Stimulated activated CD4-positive, alpha-beta T cell treated with anti-CD3 and anti-CD28 coated beads, TNF-alpha, amount 100 ng/mL, for 1 hour (primary cell): ENCODE measurements at places on chromosomes 1 and 21.

- no peak for DNase-seq
Measured at GRCh38 chr21:25449950-25450349, 157.3 kb downstream of the MRPL39 start.

GRCh38 chr1:185733818-185734735 lies at the start of gene HMCN1:
Gene HMCN1 (plus strand): TSS chr1:185734391. CDS start chr1:185734780, 389 bp downstream.
- no peak for DNase-seq

DNA sequence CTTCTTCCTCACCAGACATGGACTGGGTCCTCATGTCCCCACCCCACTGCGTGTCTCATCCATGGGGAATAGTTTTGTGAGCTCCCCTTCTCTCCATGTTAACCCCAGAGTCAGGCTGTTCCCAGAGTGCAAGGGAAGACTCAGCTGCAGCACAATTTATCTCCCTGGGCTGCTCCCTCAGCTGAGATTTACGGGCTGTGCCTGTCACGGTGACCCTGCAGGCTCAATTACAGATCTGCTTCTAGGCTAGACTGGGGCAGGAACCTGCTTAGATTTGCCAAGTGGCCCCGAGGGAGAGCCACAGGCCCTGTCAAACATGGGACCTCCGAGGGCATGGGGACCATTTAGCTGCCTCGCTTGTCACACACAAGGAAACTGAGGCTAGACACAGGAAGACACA lies 37.8 kb downstream of the CDCP2 start:
- no peak for DNase-seq

DNA sequence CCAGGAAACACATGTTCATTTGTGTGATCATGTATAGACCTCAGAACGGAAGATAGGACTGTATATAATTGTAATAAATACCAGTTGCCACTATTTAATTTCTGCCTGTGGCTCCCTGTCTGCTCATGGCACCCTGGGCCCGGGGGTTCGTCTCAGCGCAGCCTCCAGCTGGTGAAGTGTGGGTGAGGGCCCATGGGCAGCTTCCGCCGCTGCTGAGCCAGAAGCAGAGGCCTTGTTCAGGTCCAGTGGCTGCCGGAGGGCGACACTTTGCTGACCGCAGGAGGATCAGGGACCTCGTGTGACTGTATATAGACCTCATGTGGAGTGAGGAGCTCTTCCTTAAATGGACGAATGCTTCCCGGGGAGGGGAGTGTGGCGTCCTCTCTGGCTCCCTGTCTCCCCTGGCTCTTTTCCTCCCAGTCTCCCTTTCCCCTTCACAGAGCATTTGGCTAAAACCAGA lies 155.9 kb downstream of the PEX14 start:
- no peak for DNase-seq

DNA sequence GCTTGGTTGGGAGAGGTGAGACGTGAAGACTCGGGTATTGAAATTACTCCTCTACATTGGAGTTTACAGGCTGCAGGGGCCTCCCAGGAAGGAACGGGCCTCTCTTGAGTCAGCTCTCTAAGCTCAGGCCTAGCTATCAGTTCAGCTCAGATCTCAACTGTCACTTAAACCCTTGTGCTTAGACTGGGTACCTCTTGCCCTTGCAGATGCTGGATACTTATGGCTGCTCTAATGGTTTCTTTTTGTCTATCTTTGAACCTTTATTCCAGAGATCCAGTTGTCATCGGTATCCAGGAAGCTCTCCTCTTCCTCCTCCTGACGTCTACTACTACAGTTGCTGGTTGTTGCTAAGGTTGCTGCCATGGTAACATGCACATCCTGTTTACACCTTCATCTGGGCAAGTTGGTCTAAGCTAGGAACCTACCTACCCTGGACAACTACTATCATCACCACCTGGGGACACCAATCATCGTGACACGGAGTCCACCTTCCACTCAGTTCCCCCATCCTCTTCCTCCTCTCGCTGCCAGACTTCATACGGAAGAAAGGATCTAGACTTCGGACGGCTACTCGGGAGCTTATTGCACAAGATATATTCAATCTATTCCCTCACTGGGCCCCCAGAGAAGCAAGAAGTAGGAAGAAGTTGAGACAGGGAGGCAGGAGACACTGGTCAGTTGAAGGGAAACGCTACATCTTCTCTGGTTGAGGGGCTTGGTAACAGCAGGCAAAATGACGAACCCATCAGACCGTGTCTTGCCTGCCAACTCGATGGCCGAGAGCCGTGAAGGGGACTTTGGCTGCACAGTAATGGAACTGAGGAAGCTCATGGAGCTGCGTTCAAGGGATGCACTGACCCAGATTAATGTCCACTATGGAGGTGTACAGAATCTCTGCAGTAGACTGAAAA lies 56.1 kb downstream of the ATP2B4 start:
- DNase-seq = peak; percentile 38

- DNase-seq = no peak
Measured at GRCh38 chr1:43220905-43221778, 48.6 kb upstream of the TMEM125 start.

- no peak for DNase-seq
Measured at GRCh38 chr1:93619507-93620171, 62.0 kb downstream of the BCAR3 start.

- DNase-seq = no peak
Measured at GRCh38 chr1:5220421-5220820, 566.0 kb downstream of the AJAP1 start.

DNA sequence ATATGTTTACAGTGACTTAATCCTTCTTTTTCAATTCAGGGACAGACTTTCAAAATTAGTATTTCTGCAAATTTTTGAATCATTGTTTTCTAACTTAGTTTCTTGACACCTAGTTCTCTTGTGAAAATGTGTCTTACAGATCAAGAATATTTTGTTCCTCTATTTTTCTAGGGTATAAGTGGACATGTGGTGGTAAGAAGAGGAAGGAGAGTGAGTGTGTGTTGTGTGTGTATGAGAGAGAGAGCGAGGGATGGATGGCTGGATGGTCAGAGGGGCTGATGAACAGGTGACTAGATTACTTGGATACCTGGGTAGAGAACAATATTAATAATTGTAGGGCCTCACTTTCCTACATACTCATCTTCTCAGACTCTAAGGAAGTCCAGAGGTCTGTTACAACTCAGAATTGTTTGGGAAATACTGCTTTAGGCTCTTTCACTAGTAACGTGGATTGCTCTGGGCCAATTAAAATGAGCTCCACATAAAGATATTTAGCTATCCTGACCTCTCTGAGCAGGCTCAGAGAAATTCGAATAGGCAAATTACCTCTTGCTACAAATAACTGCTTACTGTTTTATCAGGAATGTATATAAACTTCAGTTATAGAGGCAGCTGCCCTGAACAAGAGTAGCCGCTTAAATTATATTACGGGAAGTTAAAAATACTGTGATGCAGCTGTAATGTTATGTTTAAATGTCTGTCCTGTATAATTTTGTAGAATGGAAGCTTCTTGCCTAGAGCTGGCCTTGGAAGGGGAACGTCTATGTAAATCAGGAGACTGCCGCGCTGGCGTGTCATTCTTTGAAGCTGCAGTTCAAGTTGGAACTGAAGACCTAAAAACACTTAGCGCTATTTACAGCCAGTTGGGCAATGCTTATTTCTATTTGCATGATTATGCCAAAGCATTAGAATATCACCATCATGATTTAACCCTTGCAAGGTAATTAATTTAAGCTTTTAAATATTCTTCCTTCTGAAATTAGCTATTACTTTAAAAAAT lies 19.7 kb downstream of the GPSM2 start:
- no peak for DNase-seq

- no peak for DNase-seq
Measured at GRCh38 chr1:25568834-25569596, 25.6 kb downstream of the LDLRAP1 start.

DNA sequence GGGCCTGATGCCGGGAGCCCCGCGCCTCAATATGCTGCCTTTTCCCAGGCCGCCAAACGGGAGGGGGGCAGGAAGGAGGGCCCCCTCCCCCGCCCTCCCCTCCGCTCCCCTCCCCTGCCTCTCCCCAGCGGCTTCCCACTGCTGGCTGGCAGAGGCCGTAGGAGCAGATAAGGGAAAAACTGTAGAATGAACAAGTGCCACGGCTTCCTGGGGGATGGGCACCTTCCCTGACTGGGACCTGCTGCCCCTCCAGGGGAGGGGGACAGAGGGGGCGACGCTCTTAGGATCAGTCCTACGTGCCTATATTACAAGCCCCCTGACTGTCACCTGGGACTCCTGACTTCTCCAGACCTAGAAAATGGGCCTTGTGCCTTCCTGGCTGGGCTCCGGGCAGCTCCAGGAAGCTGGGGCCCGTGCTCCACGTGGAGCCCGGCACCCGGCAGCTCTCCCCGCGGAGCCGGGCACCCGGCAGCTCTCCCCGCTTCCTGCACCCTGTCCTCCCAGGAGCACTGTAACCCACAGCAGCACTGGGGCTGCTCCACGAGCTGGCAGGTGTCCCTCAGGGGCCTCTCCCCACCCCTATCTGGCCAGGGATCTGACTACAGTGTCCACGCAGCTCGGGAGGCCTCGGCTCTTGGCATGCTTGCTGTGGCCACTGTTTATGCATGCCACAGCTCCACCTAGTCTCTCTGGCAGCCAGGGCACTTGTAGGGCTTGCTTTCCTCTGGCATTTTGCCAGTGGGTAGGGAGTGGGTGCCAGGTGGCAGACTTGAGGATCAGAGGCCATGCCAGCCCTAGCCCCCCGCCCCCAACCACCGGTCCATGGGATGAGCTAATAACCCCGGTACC lies 674 bp upstream of the HES5 start:
- DNase-seq = no peak

GRCh38 chr1:179014123-179014522 lies 11.6 kb upstream of the FAM20B start:
- no peak for DNase-seq

DNA sequence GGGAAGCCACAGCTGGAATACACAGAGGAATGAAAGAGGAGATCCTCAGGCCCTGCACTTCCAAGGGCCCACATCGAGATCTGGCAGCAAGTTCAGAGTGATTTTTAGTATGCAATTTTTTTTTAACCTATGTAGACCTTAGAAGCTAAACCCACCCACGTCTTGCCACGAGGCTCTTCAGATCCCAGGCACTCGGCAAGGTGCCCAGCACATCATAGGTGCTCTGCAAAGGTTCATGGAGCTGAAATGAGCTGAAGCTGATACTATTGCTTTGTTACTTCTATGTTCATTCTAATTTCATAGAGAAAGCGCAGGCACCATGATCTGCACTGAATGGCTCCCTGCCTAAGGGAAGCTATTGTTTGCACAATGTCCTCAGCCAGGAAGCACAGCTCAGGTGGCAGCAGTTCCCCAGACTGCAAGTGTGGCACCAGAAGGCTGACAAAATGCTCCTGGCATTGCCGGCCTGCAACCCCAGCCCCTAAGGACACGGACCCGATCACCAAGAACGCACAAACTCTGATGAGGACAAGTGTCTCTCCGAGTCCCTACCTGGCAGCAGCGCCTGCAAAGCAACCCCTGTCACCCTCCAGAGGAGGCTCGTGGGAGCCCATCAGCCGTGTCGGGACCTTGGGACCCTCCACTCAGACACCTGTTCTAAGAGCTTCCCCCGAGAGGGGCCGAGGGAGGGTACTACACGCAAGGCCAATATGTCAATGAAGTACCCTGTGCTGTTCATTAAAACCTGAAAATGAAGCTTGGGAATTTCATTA lies 264.2 kb downstream of the NPHP4 start:
- no peak for DNase-seq

- DNase-seq = no peak
Measured at GRCh38 chr1:184825571-184825970, 70.9 kb upstream of the EDEM3 start.

DNA sequence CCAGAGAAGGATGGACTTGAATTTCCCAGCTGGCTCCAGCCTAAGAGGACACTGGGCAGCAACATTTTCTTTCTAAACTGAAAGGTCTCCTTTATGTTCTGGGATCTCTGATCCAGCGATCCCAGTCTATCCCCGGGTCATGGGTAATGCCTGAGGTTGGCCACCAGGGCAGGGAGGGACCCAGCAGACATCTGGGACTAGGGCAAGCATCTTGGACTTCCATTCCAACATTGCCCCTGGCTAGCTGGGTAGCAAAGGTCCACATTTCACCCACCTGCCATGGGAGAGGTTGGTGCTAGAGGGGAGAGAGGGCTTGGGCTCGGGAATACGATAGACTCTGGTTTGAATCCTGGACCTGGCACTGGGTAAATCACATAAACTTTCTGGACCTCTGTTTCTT lies 84.6 kb downstream of the LRRN2 start:
- DNase-seq = no peak

DNA sequence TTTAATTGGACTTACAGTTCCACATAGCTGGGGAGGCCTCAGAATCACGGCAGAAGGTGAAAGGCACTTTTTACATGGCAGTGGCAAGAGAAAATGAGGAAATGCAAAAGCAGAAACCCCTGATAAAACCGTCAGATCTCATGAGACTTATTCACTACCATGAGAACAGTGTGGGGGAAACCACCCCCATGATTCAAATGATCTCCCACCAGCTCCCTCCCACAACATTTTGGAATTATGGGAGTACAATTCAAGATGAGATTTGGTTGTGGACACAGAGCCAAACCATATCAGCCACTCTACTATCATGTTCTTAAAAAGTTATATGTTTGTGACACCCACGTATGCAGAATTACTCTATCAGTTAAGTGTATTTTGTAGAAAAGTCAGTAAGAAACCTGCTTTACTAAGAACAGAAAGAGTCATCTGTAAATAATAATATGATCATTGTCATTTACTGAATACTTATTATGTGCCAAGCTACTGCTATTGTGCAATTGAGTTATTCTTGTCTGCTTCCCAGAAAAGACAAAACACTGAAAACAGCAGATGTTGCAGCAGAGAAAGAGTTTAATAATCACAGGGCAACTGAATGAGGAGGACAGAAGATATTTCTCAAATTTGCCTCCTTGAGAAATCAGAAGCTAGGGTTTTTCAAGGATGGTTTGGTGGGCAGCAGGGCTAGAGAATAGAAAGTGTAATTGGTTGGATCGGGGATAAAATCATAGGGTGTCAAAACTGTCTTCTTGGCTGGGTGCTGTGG lies 207.7 kb upstream of the FGGY start:
- DNase-seq = no peak

- no peak for DNase-seq
Measured at GRCh38 chr1:116486424-116486823, 84.4 kb downstream of the CD58 start.

DNA sequence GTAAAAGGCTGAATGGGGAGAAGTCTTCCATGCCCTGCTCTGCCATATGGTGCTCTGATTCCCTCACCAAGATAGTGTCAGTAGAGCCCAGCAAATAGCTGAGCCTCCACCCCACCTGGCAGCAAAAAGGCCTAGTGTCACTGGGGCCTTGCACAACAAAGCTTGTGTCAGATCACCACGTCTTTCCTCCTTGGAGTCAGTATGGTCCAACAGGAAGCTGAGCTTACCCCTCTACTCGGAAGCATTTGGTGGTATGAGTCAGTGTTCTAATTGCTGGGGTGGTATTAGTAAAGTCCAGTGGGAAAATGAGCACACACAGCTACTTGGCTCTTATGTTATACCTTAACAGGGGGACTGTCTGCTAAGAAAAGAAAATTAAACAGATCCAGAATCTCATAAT lies 18.7 kb upstream of the RRP15 start:
- DNase-seq = no peak

GRCh38 chr1:176134666-176135065 lies 72.4 kb downstream of the COP1 start:
- no peak for DNase-seq
